ENCODE measurements at places on chromosomes 4 and X.

GRCh38 chr4:110518889-110519490 is 43.0 kb downstream of the ENPEP start:
- no peak for DNase-seq

GRCh38 chr4:77040270-77040669 is 35.5 kb downstream of the CCNI start:
- DNase-seq, result no peak

- no peak for DNase-seq
These were observed 568.8 kb downstream of the STIM2 start for GRCh38 chr4:27429364-27429871.

DNA sequence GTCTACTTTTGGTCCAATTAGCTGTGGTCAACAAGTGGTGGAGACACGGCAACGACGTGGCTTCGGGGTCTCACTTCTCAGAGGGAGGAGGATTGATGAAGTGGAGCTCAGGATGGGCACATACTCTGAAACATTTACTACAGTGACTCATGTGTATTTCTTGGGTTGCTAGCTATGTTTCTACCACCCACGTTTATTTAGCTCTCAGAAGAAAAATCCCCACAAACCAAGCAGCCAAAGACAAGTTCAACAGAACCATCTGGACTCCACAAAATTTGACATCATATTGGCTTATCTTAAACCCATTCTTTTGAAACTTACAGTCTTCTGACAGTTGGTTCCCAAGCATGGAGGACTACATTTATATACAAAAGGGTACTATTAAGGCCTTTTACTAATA is 158.0 kb downstream of the CBLL2 start:
- no peak for DNase-seq

DNA sequence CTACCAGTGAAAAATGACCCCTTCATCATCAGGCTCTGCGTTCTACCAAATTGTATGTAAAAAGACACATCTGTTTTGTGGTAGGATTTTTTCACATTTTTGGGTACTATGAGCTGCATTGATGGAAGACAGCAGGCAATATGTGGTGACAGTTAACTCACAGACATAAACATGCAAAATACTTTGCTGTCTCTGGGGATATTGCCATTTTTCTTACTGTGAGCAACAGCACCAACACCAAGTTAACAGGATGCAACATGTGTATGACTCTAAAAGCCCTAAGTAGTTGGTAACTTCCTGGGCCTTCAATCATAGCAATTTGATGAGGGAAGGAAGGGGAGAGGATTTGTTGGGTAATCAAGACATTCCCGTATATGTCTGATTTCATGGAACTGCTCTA is 56.4 kb upstream of the DRP2 start:
- no peak for DNase-seq

DNA sequence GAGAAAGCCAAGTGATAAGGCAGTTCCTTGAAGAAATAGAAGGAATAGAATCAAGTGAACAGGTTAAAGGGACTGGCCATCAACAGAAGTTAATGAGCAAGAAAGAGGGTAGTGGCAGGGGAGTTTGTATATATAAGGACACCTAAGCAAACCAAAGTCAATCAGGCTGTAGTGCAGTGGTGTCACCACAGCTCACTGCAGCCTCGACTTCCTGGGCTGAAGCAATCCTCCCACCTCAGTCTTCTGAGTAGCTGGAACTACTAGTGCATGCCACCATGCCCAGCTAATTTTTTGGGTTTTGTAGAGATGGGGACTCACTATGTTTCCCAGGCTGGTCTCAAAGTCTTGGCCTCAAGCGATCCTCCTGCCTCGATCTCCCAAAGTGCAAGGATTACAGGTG is 15.9 kb downstream of the ACOT9 start:
- no peak for DNase-seq

GRCh38 chr4:41814565-41814964 is 66.0 kb upstream of the PHOX2B start:
- no peak for DNase-seq

GRCh38 chr4:36323816-36324419 is 42.5 kb downstream of the DTHD1 start:
- DNase-seq, result no peak

- no peak for DNase-seq
These were observed 33.3 kb upstream of the RAB33B start for GRCh38 chr4:139420652-139421051.

DNA sequence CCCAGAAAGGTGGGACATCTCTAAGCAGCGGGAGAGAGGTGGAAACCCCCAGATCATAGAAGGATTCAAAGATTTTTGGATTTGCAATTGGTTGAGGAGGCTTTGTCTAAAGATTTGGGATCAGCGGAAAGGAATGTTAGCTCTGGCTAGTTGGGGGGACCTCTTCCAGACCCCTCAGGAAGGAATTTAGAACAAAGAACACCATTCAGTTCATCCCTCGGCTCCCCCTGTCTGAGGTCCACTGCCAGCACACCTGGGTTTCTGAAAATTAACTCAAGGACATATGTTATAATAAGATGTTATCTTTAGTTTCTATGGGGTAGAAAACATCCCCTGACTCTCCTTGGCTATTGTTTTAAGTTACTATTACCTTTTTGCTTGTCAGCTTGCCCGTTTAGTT is 163.6 kb downstream of the CEP135 start:
- DNase-seq, result no peak

- DNase-seq, result no peak
These were observed 90.7 kb upstream of the ADRA2C start for GRCh38 chr4:3675251-3676115.

DNA sequence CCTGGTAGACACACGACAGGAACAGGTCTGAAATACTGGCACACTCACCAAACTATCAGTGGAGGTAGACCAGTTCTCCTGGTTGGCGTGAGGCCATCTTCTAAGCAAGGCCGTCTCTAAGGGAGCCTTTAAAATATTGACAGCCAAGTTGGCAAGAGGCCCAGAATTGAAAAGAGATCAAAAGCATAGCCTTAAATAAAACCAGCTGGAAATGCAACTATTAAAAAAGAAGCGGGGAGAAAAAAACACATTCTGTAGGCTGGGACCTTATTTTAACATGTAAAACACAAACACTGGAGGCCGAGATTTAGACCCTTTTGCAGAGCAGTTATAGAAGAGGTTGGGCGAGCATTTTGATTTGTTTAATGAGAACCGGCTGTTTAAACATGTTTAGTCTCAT is 233.0 kb upstream of the CLNK start:
- DNase-seq, result no peak

DNA sequence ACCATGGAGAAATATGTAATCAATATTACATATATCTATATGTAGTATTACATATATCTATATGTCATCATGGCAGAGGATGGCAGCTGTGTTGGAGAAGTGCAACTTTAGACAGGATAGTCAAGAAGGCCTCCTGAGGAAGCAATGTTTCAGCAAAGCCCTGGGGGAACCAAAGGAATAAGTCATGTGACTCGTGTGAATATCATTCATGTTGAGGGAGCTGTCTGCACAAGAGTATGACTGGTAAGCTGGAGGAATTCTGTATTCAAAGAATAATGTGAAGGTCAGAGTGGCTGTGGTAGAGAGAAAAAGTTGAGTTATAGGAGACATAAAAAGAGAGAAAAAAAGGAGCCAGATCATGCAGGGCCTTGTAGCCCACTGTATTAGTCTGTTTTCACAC is 92.9 kb upstream of the EDNRA start:
- DNase-seq, result no peak

DNA sequence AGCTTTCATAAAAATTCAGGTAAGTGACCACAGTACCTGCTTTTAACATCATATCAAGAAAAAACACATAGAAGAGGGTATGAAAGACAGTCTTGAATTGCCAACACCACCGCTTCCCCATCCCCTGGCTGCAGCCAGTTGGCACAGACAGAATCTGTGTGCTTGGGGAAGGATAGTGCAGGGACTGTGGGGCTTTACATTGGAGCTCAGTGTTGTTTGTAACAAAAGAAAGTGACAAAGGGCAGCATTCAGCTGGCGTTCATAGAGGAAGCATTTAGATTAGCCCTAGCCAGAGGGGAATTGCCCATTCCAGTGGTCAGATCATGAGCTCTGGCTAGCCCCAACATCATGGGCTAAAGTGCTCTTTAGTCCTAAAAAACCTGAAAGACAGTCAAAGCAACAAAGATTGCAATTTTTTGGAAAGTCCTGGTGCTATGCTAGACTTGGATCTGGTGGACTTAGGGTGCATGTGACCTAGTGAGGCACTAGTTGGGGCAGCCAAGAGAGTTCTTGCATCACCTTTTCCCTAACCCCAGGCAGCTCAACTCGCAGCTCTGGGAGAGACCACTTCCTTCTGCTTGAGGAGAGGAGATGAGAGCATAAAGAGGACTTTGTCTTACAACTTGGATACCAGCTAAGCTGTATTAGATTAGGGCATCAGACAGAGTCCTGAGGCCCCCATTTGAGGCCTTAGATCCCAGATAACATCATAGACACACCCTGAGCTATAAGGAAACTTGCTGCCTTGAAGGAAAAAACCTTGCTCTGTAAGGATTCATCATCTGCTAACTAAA is 1602.4 kb upstream of the ADGRL3 start:
- DNase-seq, result no peak

- DNase-seq, result no peak
These were observed 14.4 kb upstream of the CC2D2A start for GRCh38 chr4:15455290-15455689.

GRCh38 chr4:183370786-183371185 is 48.6 kb upstream of the CLDN24 start:
- no peak for DNase-seq

DNA sequence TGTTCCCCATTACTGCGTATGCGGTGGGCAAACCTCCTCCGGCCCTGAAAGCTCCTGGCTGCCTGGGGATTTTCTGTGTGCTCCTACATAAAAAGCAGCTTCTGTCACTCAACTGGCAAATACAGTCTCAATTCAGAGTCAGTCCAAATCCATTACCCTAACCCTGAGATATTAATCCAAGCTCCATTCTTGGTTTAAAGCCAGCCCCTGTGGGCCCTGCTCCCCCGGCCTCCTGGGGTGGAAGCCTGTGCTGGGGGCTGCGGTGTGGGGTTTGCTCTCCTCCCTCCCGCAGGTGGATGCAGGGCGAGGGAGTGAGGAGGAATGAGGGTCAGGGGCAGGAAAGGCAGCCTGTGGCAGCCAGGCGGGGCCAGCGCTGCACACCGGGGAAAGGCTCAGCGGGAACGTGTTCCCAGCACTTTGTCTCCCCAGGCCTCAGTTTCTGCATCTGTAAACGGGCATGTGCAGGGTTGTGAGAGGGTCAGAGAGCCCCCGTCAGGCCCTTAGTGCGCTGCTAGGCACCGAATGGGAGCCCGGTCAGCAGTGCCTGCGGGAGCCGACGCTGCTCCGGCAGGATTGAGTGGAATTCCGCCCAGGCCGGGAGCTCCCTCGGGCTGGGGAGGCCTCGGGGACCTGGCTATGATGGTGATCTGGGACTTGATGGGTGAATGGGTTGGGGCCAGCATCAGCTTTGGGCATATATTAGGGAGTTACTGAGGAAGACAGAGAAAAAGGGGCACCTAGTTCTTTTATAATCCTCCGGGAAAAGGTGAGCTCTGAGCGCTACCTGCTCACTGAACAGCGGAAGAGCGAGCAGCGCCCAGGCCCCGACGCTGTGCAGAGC is 6.3 kb upstream of the RGS12 start:
- peak; percentile 55 for DNase-seq

- DNase-seq, result no peak
These were observed 542.3 kb upstream of the ADGRL3 start for GRCh38 chr4:60657807-60658206.

DNA sequence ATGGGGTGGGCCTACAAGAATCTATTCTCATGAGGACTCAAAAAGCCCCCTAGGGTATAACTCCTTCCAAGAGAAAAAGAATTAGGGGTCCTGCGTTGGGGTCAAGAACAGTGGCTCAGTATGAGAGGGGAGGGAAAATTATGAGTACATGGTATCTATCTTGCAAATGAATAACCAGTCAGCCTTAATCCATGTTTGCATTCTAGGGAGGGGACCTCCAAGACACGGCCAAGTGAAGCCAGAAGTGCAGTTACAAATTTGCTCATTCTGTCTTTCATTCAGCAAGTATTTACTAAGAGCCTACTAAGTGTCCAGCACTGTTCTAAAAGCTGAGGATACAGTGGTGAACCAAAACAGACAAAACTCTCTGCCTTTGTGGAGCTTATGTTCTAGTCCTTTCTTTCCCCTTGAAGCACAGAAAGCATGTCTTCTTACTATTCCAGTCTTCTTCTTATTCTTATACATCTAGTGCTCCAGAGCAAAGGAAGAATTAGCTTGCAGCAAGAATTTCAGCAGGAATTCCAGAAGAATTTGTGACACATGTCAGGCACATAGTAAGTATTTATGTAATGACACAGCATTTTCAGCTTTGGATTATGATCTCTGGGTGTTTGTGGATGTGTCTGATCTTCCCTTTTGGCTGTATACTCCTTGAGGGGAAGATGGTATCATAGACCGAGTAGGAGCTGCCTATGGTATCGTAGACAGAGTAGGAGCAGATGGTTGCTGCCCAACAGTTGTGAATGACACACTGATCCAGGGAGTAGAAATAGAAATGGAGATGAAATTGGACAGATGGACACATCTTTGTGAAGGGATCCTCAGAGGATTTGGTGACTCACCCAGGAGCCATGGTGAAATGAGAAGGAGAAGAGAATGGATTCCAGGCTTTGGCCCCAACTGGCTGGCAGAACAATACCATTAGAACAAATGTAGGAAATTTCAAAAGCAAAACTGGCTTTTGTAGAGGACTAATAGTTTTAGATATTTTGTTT is 75.9 kb downstream of the COQ2 start:
- DNase-seq, result no peak

DNA sequence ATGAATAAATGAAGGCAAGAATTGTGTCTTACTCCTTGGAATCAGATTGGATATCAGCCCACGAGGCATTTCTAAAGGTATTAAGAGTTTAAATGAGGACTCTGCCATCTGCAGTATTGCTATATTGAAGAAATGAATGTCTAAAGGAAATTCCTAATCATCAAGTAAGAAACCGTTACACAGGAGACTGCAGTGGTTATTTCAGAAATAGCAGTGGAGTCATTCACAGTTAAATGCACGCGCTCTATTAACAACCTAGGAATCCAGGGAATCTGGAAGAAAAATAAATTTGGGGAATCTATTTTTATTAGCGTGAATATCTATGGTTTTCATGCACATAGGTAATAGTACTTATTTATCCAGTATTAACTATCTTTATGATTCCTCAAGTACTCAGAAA is 334.2 kb downstream of the TENM3 start:
- DNase-seq, result no peak

GRCh38 chr4:156322592-156322991 is 368.9 kb upstream of the CTSO start:
- no peak for DNase-seq

- no peak for DNase-seq
These were observed 124.6 kb downstream of the NDST3 start for GRCh38 chr4:118158763-118159375.

DNA sequence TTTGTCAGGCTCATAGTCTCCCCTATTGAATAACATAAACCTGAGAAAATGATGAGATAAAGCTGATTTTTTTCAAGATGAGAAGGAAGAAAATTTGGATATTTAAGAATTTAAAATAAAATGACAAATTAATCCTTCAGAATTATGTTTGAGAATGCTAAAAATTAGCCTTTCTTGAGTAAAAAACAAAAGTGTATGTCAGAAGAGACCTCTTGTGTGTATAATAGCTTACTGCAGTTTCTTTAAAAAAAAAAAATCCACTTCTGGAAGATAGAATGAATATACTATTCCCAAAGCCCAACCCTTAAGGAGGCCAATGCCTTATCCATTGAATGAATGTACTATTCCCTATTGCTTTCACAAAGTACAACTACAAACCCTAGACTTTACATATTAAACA is 281.8 kb downstream of the RAPGEF2 start:
- no peak for DNase-seq

- DNase-seq, result no peak
These were observed 5.6 kb upstream of the DLG3 start for GRCh38 chrX:70439016-70439415.

GRCh38 chr4:156477636-156478035 is 494.0 kb downstream of the PDGFC start:
- no peak for DNase-seq

- no peak for DNase-seq
These were observed 258.2 kb upstream of the JADE1 start for GRCh38 chr4:128551280-128551679.

Measured in SIG-M5 (cell line).